Type B pancreatic cell (in vitro differentiated cells): ENCODE measurements at places on chromosomes 6 and 20. TPM values are rescaled to one million over a fixed set of nuclear protein-coding genes. Genes with fewer than 3 reads are reported as not detected.

The ANKRD66 gene
- total RNA-seq, result 0.34 TPM in 1 of 2 replicates, not detected in the other

GRCh38 chr20:36728986-36729385 is 16.9 kb downstream of the NDRG3 start:
- H3K36me3 ChIP-seq, result peaks cover 6% of the 10 kb centered on the region
- H3K4me3 ChIP-seq, result no peak overlapping the region
- no peaks in the 10 kb centered on the region for H3K4me1 ChIP-seq
- DNase-seq, result no peak
- no peaks in the 10 kb centered on the region for H3K27me3 ChIP-seq

DNA sequence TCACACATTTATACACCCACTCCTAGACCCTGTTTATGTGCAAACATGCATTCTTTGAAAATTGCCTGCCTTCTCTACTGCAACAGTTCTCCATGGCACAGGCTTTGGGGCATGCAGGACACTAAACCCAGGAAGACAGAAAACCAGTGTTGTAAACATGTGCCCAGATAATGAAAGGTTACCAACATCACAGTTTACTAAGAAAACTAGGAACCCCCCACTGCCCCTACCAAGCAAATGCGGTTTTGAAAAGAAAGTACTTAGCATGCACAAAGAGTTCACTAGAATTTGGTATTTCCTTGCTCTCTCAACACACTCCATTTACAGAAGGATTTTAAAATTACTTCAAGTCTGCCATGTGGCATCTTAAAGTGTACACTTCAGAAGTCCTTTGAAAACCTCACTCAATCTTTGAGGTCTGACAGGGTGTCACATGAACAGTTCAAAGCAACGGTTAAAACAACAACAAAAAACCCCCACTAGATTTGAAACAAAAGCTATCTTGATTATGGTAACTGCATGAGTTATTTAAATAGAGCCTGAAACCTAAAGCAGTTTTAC is 245.0 kb downstream of the GMPR start:
- H3K27me3 ChIP-seq, result no peaks in the 10 kb centered on the region
- DNase-seq, result no peak
- peaks cover 23% of the 10 kb centered on the region for H3K36me3 ChIP-seq

The LRRN4 gene
- 9.9 and 12.5 TPM in 2 replicates for total RNA-seq

- no peaks in the 10 kb centered on the region for H3K36me3 ChIP-seq
- no peaks in the 10 kb centered on the region for H3K27me3 ChIP-seq
- no peak for DNase-seq
- H3K27ac ChIP-seq, result no peak overlapping the region
- H3K4me3 ChIP-seq, result no peak overlapping the region
- H3K4me1 ChIP-seq, result no peaks in the 10 kb centered on the region
Measured at GRCh38 chr6:72856801-72857200, 234.9 kb downstream of the KCNQ5 start.

The TCP11 gene
- total RNA-seq, result not detected in 2 replicates

- DNase-seq, result no peak
- H3K27me3 ChIP-seq, result peaks cover 7% of the 10 kb centered on the region
- H3K36me3 ChIP-seq, result no peaks in the 10 kb centered on the region
- H3K4me1 ChIP-seq, result peaks cover 31% of the 10 kb centered on the region
- H3K27ac ChIP-seq, result no peak overlapping the region
- H3K4me3 ChIP-seq, result no peak overlapping the region
Measured at GRCh38 chr20:51108638-51109363, 85.9 kb upstream of the KCNG1 start.

DNA sequence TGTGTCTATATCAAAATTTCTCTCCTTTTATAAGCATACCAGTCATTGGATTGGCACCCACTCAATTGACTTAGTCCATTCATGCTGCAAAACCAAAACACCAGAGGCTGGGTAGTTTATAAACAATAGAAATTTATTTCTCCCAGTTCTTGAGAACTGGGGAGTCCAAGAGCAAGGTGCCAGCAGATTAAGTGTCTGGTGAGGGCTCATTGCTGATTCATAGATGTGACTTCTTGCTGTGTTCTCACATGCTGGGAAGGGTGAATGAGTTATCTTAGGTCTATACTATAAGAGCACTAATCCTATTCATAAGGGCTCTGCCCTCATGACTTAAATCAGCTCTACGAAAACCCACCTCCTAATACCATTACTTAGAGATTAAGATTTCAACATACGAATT is 501.4 kb downstream of the EPM2A start:
- no peaks in the 10 kb centered on the region for H3K36me3 ChIP-seq
- peaks cover 6% of the 10 kb centered on the region for H3K27me3 ChIP-seq
- DNase-seq, result no peak
- H3K4me1 ChIP-seq, result peaks cover 6% of the 10 kb centered on the region
- no peak overlapping the region for H3K4me3 ChIP-seq

The PI16 gene
- not detected in 2 replicates for total RNA-seq

The KIF16B gene
- total RNA-seq, result 10.3 and 10.4 TPM in 2 replicates

DNA sequence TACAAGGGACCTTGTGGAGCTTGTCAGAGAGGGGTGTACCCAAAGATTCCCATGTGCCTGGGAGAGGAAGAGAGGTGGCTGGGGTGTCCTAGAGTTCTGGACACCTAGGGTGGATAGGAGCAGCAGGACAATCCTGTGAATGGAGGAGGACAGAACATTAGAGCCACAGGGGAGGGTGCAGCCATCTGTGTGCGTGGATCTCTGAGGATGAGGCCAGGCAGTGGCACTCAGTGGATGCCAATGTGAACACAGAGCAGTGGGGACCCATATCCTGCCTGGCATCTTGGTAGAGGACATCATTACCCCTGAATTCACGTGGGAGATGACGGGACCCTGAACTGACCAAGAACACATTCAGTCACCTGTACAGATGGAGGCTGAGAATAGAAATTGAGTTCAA is 205.3 kb downstream of the CD83 start:
- no peak overlapping the region for H3K27ac ChIP-seq
- H3K27me3 ChIP-seq, result peaks cover 17% of the 10 kb centered on the region
- H3K4me3 ChIP-seq, result no peak overlapping the region
- no peaks in the 10 kb centered on the region for H3K36me3 ChIP-seq
- peaks cover 22% of the 10 kb centered on the region for H3K4me1 ChIP-seq

DNA sequence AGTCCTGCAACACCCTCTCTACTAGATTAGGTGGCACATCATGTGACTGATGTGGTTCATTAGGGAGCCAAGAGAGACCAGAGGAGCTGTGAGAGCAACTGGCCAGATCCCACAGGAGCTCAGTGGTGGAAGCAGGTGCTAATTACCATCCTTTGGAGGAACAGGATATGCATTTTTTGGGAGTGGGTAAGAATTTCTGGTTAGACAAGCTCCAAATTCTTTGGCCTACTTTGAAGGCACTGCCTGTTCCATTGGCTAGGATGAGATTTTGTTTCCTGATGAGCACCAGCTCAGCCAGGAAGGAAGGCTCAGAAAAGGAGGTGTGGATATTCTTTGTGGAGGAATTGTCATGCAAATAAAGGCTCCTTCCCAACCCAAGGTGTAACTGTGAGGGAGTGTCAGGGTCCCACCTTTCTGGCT is 130.3 kb upstream of the BMP2 start:
- DNase-seq, result no peak
- no peak overlapping the region for H3K27ac ChIP-seq
- H3K27me3 ChIP-seq, result peaks cover 7% of the 10 kb centered on the region
- no peaks in the 10 kb centered on the region for H3K36me3 ChIP-seq

DNA sequence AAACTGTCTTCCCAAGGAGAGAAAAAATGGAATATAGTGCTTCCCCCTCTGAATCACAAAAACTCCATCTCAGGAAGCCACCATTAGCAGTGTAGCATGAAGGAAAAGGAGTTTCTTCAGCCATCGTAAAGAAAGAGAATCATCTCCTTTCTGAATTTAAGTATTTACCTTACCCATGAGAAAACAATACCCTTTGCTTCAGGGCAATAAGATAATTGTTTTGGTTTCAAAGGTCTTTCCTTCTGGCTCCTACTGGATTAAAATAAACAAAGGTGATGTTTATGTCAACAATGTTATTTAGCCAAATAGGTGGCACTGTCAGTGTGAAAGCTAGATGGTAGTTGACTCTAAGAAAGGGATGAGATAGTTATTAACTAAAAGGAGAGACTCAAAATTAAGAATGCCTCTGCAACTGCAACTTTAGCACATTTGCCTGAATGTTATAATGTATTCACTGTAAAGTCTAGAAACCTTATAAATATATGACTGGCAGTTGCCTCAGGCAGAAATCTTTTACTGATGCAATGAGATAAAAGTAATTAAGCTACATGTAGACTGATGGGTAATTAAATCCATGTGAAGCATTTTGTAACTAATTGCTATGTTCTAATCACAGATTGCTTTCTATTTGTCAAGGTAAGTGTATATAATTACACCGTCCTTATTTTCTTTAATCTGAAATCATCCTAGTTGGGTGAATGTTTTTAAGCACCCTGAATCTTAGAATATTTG is 399.0 kb downstream of the CDKAL1 start:
- no peak for DNase-seq
- H3K27me3 ChIP-seq, result no peaks in the 10 kb centered on the region
- H3K27ac ChIP-seq, result no peak overlapping the region
- H3K4me1 ChIP-seq, result peaks cover 6% of the 10 kb centered on the region
- no peaks in the 10 kb centered on the region for H3K36me3 ChIP-seq

The SLC24A3 gene
- total RNA-seq, result 12.0 and 14.0 TPM in 2 replicates

The CST7 gene
- total RNA-seq, result not detected in 2 replicates

DNA sequence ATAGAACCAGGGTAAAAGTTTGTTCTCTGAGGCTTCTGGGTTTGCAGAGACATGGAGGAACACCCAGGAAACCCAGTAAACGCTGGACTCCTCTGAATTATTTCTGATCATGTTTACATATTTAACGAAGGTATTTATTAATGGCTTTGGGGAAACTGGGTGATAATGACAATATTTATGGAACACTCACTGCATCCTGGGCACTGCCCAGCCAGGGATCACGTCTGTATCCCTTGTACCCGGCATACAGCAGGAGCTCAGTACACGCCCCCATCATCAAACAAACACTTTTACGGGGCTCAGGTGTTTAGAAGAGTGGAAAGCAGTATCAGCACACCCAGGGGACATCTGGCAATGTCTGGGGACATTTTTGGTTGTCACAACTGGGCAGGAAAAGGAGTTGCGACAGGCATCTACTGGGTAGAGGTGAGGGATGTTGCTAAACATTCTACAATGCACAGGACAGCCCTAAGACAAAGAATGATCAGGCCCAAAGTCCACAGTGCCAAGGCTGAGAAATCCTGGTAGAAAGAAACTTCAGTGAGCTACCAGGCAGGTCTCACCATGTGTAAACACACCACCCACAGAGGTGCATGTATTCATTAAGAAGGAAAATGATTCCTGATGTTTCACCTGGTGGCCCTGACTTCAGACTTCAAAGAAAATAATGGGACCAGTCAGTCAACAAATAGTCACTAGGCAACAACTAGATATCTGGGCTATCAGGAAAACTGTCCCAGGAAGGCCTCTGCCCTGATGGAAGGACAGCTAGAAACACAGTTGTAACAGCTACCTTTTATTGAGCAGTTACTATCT is 35.3 kb downstream of the ZMYND8 start:
- peak overlapping the region; percentile 98 for H3K27ac ChIP-seq
- H3K36me3 ChIP-seq, result peaks cover 7% of the 10 kb centered on the region
- DNase-seq, result no peak
- no peaks in the 10 kb centered on the region for H3K27me3 ChIP-seq
- H3K4me3 ChIP-seq, result peak overlapping the region; percentile 61

- H3K27me3 ChIP-seq, result no peaks in the 10 kb centered on the region
- peaks cover 29% of the 10 kb centered on the region for H3K4me1 ChIP-seq
- H3K27ac ChIP-seq, result peak overlapping the region; percentile 94
- peak; percentile 8 for DNase-seq
- peak overlapping the region; percentile 77 for H3K4me3 ChIP-seq
Measured at GRCh38 chr20:19750907-19751636, 7.0 kb upstream of the RIN2 start.

GRCh38 chr6:125307150-125307838 is 5.5 kb upstream of the HDDC2 start:
- no peak for DNase-seq
- no peak overlapping the region for H3K4me3 ChIP-seq
- no peak overlapping the region for H3K27ac ChIP-seq
- H3K36me3 ChIP-seq, result no peaks in the 10 kb centered on the region

The OVOL2 gene
- total RNA-seq, result 7.3 and 17.5 TPM in 2 replicates

- H3K4me3 ChIP-seq, result no peak overlapping the region
- no peak overlapping the region for H3K27ac ChIP-seq
- peaks cover 5% of the 10 kb centered on the region for H3K27me3 ChIP-seq
- H3K36me3 ChIP-seq, result no peaks in the 10 kb centered on the region
Measured at GRCh38 chr20:37882961-37883712, 19.8 kb upstream of the VSTM2L start.

The EEF1A2 gene
- total RNA-seq, result 20.5 and 30.2 TPM in 2 replicates

- DNase-seq, result peak; percentile 34
- no peak overlapping the region for H3K27ac ChIP-seq
- H3K4me3 ChIP-seq, result no peak overlapping the region
- peaks cover 20% of the 10 kb centered on the region for H3K4me1 ChIP-seq
Measured at GRCh38 chr20:2817891-2818595, 1.9 kb downstream of the TMEM239 start.

- no peak overlapping the region for H3K27ac ChIP-seq
- H3K4me1 ChIP-seq, result peaks cover 8% of the 10 kb centered on the region
- no peaks in the 10 kb centered on the region for H3K27me3 ChIP-seq
- no peak overlapping the region for H3K4me3 ChIP-seq
- H3K36me3 ChIP-seq, result no peaks in the 10 kb centered on the region
Measured at GRCh38 chr6:75743971-75744370, 5.1 kb upstream of the MYO6 start.

The DDX43 gene
- 0.17 TPM in 1 of 2 replicates, not detected in the other for total RNA-seq

DNA sequence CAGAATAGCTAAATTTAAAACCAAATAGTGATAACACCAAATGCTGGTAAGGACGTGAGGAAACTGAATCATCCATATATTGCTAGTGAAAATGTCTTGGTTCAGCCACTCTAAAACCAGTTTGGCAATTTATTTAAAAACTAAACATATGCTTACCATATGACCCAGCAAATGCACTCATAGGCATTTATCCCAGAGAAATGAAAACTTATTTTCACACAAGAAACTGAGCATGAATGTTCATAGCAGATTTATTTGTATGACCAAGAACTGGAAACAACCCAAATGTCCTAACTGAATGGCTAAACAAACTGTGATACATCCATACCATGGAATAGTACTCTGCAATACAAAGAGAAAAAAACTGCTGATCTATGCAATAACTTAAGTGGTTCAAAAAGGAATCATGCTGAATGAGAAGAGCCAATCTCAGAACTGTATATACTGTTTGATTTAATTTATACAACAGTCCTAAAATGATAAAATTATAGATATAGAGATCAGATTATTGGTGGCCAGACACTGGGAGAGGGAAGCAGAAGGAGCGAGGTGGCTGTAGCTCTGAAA is 115.6 kb upstream of the ADGRF1 start:
- H3K27ac ChIP-seq, result no peak overlapping the region
- H3K36me3 ChIP-seq, result no peaks in the 10 kb centered on the region
- no peak for DNase-seq
- peaks cover 6% of the 10 kb centered on the region for H3K4me1 ChIP-seq
- H3K4me3 ChIP-seq, result no peak overlapping the region

- H3K27ac ChIP-seq, result no peak overlapping the region
- no peaks in the 10 kb centered on the region for H3K27me3 ChIP-seq
- DNase-seq, result no peak
- H3K36me3 ChIP-seq, result peaks cover 24% of the 10 kb centered on the region
- peaks cover 12% of the 10 kb centered on the region for H3K4me1 ChIP-seq
Measured at GRCh38 chr6:52495922-52496321, 75.8 kb downstream of the EFHC1 start.

GRCh38 chr6:154426997-154427396 is 70.4 kb upstream of the IPCEF1 start:
- no peak overlapping the region for H3K4me3 ChIP-seq
- H3K27ac ChIP-seq, result no peak overlapping the region
- DNase-seq, result no peak
- H3K27me3 ChIP-seq, result no peaks in the 10 kb centered on the region
- H3K4me1 ChIP-seq, result peaks cover 22% of the 10 kb centered on the region

The PNLDC1 gene
- 0.17 TPM in 1 of 2 replicates, not detected in the other for total RNA-seq
